ENCODE measurements at places on chromosomes 1 and 21.

- DNase-seq: no peak
These were observed 10.3 kb downstream of the PRRX1 start for GRCh38 chr1:170674239-170674638.

GRCh38 chr1:79726321-79726720 is 719.8 kb upstream of the ADGRL4 start:
- no peak for DNase-seq

- DNase-seq: peak; percentile 53
These were observed 231.8 kb upstream of the IRF2BP2 start for GRCh38 chr1:234841710-234842231.

DNA sequence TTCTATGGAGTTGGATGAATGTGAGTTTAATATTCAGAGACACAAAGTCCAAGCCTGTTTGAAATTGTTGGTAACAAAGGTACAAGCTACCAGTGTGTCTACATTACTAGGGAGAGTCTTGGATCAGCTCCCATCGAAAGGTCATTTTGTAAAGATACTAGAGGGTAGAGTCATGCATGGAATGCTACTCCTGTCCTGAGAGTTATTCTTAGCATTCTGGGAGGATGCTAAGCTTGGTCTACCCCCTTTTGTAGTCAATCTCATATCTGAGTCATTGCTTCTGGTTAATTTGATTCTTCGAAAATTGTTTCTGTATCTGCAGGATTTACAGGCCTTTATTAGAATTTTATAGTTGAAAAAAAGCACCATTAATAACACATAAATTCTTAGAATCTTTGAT is 240.2 kb downstream of the ST6GALNAC3 start:
- DNase-seq: no peak

DNA sequence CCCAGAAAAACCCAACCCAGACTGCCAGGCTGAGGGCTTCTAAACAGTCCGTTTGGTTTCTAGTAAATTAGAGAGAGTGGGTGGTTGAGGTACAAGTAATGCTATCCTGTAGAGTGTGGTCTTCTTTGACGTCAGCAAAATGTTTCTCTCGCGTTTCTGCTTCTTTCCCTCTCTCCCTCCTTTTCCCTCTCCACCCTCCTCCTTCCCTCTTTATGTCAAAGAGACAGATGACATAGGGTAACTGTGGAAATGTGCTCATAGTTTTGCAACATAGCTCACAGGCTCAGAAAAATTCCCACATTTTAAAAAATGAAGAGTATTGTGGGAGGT is 158.3 kb downstream of the TOMM20 start:
- no peak for DNase-seq

DNA sequence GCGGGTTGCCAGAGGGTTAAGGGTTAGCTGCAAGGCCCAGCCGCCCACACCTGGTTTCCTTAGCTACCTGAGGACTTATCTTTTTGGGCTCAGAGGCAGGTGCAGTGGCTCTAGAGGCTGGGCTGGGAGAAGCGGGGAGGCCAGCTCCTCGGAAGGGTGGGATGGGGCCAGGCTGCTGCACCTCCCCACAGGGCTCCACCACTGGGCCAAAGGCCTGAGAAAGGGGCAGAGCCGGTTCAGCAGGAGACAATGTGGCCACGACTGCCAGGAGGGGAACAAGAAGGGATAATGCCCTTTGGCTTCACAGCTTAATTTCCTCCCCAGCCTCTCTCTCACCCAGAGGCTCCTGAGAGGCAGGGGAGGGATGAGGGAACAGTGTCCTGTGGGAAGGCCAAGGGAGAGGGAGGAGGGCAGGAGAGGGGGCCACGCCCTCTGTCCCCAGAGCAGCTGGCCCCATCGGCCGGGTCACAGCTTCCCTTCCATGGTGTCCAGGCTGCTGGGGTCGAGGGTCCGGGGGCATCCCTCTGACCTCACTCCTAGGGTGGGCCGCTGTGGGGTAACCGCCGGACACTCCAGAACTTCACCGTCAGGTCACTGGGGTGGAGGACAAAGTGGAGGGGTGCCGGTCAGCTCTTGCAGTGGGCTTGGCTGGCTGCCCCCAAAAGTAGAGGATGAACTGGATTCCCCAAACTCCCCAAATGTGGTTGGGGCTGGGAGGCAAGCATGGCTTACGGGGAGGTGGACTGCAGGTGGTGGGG is 50.4 kb downstream of the KIF21B start:
- DNase-seq: no peak

DNA sequence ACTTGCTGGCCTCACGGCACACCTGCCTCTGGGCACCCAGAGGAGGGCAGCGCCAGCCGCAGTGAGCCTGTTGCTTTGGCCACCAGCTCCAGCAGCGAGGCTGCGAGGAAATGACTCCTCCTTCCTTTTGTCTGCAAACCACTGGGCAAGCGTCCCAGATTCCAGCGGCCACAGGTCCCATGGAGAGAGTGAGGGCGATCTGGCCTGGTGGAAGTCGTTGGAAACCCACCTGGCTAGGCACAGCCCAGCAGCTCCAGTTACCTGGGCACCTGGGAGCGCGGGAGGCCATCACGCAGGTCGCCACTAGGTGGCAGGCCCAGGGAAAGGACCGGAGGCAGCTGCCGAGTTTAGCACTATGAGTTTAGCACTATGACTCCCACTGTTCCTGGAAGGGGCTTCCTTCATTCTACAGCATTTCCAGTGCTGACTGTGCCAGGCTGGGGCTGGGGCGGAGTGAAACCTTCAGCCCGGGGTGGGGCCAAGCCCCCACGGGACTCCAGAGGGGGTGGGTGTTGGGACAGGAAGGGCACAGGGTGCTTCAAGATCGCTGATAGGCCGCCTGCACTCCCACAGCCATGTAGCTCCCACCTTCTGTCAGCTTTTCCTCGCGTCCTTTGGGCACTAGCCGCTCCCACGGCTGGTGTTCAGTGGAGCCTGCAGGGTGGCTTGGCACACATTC is 1.1 kb upstream of the ESPN start:
- DNase-seq: peak; percentile 75

DNA sequence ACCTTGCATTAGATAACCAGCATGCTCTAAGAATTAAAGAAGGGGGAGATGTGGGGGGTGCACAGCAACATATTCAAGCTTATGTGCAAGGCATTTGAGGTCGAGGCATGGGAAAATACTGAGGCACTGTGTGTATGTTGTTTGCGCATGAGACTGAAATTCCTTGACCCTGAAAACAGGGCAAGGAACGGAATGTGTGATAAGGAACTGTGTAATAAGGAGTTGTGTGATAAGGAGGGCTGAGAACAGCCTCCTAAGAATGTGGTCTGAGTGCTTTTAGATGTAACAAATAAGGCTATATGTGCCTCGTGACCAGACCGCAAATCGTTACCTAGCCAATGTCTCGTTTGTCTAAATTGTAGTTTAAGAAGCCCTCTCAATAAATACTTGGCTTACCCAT is 26.5 kb upstream of the ITLN1 start:
- DNase-seq: no peak

GRCh38 chr1:34758751-34759150 is 789 bp upstream of the GJB4 start:
- no peak for DNase-seq

DNA sequence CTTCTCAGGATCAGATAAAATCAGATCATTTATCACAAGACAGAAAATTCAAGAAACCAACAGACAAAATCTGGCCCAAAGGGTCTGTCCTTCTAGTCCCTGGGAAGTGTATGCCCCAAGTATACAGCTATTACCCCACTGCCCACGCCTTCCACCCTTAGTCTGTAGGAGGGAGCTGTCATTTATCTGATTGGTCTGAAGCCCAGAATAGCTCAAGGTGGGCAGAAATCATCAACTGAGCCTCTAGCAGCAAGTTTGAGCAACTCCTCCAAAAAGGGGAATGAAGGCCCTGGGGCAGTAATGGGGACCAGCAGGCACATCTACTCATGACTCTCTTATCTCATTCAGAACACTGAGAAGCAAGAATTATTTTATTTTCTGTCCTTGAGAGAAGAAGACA is 126.9 kb downstream of the MATN1 start:
- DNase-seq: no peak

- DNase-seq: no peak
These were observed 20.9 kb downstream of the S1PR1 start for GRCh38 chr1:101257500-101258325.

GRCh38 chr21:38272215-38272614 is 15.4 kb downstream of the KCNJ15 start:
- no peak for DNase-seq

- DNase-seq: no peak
These were observed 11.7 kb downstream of the IQGAP3 start for GRCh38 chr1:156560585-156561163.

- DNase-seq: no peak
These were observed 2.4 kb upstream of the CYP2J2 start for GRCh38 chr1:59928996-59929395.

GRCh38 chr1:22608361-22608760 is 28.1 kb upstream of the C1QA start:
- no peak for DNase-seq

DNA sequence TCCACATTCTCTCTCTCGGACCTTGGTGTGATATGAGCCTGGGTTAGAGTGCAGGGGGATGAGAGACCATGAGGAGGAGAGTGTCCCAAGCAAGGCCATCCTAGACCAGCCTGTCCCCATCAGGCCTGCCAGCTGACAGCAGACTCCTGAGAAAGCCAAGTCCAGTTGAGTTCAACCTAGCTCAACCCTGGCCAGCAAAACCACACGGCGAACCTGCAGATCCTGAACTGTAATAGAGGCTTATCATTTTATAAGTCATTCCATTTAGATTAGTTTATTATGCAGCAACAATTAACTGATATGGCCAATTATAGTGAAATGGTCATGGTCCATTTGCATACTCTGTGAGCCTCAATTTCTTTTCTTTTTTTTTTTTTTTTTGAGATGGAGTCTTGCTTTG is 36.4 kb upstream of the ARHGEF10L start:
- DNase-seq: no peak

DNA sequence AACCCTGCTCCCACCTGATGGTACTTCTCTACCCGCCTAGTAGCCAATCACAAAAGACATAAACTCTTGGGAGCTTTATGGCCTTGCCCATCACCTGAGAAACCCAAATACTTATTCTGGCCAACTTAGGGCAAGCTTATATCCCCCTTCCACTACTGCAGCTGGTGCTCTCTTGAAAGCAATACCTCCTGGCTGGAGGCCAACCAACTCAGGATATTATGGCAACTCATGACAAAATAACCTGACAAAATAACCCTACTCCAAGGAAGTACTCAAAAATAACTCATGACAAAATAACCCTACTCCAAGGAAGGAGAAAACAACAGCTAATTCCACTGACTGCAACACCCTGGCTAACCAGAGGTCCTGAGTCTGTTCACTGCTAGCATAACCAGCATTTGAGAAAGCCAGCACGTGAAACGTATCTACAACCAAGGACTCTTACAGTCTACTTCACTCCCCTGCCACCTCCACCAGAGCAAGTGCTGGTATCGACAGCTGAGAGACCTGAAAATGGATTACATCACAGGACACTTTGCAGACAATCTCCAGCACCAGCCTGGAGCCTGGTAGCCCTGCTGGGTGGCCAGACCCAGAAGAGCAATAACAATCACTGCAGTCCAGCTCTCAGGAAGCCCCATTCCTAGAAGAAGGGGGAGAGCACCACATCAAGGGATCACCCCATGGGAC is 179.9 kb downstream of the COL24A1 start:
- DNase-seq: no peak

- DNase-seq: no peak
These were observed 5.2 kb upstream of the SH2D2A start for GRCh38 chr1:156821801-156822200.

DNA sequence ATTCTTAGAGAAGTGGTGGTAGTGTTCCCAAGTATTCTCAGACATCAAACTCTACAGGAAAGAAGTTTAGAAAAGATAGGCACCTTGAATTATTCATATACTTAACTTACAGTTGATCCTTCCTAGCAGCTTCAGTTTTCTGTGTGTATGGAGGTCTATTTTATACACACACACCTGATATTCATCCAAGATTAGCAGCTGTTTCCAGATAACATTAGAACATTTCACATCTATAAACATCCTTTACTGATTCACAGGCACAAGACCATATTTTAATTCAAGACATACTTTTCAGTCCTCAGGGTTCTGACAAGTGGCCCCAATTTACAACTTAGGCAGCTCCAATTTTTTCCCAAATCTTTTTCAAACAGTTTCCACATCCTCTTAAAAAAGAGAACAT is 287.8 kb upstream of the USP25 start:
- no peak for DNase-seq

DNA sequence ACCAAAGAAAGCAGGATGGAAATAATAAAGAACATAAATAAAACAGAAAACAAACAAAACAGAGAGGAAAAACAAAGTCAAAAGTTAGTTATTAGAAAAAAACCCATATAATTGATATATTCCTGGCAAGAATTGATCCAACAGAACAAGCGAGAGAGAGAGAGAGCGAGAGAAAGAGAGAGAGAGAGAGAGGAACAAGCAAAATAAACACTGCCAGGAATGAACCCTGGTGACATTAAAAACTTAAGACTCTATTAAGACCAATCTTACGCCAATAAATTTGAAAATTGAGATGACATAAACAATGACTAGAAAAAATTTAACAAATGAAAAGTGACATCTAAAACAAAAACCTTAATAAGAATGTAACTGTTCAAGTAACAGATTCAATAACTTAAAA is 64.1 kb downstream of the COP1 start:
- no peak for DNase-seq

- DNase-seq: no peak
These were observed 20.9 kb downstream of the RIT1 start for GRCh38 chr1:155890251-155890650.

- DNase-seq: no peak
These were observed 291.9 kb upstream of the AJAP1 start for GRCh38 chr1:4362314-4363044.

DNA sequence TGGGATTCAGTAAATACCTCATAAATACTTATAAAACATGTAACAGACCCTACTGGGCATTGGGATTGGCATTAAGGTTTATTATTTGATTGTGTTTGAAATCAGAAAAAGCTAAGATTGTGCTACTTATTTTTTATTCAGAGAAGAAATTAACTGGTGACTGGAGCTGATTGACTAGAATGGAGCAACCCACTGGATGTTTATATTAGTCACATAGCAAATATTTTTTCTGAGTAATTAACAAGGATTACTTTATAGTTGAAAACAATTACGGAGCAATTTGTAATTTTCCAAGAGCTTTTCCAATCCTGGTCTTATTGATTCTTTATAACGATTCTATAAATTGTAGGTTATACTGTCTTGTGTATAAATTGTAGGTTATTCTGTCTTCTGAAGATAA is 208.7 kb downstream of the HLX start:
- DNase-seq: no peak

GRCh38 chr1:36711480-36711879 is 228.8 kb upstream of the CSF3R start:
- no peak for DNase-seq

- no peak for DNase-seq
These were observed 48.0 kb downstream of the MAB21L3 start for GRCh38 chr1:116159177-116159576.

DNA sequence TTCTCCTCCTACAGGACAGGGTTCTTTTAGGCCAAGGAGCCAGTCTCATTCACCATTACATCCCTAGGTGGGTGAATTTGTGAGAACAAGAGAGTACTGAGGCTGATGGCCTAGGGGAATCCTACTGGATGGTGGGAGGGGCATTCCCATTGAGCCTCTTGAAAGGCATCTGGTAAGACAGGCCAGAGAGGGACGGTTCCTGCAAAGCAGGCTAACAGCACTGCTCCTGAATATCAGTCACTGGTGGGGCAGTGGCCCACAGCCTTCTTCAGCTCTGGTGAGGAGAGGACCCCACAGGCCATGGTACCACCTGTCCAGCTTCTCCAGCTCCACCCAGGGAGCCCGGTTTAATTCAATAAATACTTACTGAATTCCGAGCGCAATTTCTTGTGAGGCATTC is 125.9 kb upstream of the EDN2 start:
- DNase-seq: no peak

- DNase-seq: no peak
These were observed 28.5 kb upstream of the CAMSAP2 start for GRCh38 chr1:200710166-200710565.

GRCh38 chr1:226510453-226510852 is 38.1 kb upstream of the STUM start:
- DNase-seq: no peak

All from adrenal gland (tissue), 19 donors.